A549 treated with Hydrocortisone at 1 μM for 4 hours (cell line): ENCODE measurements at places on chromosomes 6 and 20. TPM values are rescaled to one million over a fixed set of nuclear protein-coding genes. Genes with fewer than 3 reads are reported as not detected.

Gene FAXC
- total RNA-seq, result 6.0 to 7.3 TPM (median 7.1 TPM) in 5 replicates

Gene PPP1R16B
- 0.08 to 0.22 TPM (median 0.14 TPM) in 5 replicates for total RNA-seq

Gene RBPJL
- not detected in 5 replicates for total RNA-seq

Gene PSORS1C1
- total RNA-seq, result 3.2 to 6.3 TPM (median 4.4 TPM) in 5 replicates

Gene JARID2
- total RNA-seq, result 9.4 to 13.5 TPM (median 11.5 TPM) in 5 replicates

Gene PHACTR1
- total RNA-seq, result 0.07 TPM in 1 of 5 replicates, not detected in the others

Gene HLA-DRB5
- total RNA-seq, result not detected in 5 replicates

Gene SIM1
- total RNA-seq, result not detected in 5 replicates
